ENCODE measurements at places on chromosomes 5 and 9. TPM values are rescaled to one million over a fixed set of nuclear protein-coding genes. Genes with fewer than 3 reads are reported as not detected.

DNA sequence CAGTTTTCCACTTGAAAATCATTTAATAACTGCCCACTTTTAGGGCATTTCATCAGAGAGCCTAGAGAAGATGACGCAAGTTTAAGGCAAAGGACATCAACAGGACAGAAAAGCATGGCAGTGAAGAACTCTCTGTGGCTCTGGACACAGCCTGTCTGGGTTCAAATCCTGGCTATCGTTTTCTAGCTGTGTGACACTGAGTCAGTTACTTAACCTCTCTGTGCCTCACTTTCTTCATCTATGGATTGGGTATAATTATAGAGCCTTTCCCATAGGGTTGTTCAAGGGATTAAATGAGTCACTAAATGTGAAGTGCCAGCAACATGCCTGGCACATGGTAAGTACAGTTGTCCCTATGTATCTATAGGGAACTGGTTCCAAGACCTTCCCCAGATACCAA lies 6.7 kb downstream of the MYO10 start:
- no peak for DNase-seq

DNA sequence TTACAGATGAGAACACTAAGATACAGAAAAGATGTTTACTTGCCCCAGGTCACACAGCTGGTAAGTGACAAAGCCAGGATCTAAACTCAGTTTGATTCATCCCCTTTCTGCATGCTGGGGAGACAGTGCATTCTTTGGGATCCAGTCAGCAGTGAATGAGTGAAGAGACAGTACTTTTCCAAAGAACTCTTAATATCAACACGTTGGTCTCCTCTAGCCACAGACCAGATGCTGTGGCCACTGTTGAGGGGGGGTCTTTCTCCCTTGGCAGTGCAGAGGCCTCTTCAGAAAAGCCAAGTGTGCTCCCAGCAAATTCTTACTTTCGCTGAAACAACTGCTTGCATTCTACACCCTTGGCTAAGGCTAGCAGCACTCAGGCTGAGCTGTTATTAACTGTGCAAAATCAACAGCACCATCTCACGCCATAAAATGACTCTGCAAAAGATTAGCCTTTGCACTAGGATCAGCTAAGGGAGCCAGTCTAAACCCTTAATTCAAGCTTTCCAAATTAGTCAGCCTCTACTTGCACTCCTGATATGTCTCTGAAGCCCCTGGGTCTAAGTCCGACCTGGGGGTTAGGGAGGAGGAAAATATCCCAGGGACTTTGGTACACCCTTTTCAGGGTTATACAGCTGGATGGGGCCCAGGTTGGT lies 4.8 kb upstream of the TMEM171 start:
- no peak for DNase-seq

GRCh38 chr5:82384034-82384750 lies 106.0 kb upstream of the RPS23 start:
- DNase-seq, result no peak

DNA sequence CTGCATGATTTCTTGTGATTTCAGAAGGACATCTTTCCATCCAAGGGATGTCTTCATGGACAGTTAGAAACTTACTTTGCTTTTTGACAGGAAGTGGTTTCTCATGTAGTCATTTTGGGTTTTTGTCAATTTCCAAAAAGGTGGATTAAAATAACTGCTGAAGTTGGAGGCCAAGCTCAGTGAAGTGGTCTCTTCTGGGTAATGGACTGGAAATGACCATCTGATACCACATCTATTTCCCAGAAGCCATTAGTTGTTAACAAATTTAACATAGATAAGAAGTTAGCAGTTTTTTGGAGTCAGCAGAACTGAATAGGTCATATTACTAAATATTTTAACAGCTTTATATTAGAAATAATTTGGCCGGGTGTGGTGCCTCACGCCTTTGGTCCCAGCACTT lies 86.2 kb upstream of the MYO10 start:
- no peak for DNase-seq

DNA sequence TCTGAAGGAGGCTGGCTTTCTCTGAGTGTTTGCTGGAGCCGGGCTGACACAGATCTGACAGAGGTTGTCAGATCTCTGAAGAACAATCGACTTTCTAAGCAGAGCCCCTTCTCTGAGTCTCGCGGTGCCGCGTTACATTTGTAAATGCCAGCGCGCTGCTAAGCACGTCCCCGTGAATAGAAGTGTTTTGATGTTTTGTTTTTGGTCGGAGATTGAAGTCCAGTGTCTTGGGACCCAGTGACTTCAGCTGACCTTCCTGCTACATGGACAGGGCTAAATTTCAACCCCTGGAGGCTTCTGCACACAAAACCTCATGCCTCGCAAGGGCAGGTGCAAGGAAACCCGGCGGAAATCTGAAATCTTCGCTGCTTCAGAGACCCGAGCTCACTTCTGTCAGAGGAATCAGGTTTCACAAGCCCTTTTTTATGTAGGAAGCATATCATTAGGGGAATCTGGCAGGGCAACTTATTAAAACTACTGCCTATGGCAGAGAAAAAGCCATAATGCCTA lies 27.2 kb downstream of the NEUROG1 start:
- DNase-seq, result no peak

DNA sequence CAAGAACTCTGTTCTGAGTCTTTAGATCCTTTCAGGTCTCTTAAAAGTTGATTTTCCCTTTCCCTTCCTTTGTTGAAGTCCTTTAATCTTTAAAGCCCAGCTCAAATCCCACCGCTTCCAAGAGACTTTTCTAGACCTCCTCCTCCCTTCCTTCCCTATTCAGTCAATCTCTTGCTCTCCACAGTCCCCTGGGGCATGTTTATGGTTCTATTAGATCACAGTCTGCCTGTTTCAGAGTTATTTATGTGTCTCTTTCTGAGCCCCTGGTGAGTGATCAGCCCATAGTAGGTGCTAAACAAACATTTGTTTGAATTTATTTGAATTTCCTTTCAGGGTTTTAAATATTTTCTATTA lies 7.2 kb upstream of the ARSI start:
- DNase-seq, result no peak

MAMDC4 gene
- polyA plus RNA-seq, result 6.0 TPM

DNA sequence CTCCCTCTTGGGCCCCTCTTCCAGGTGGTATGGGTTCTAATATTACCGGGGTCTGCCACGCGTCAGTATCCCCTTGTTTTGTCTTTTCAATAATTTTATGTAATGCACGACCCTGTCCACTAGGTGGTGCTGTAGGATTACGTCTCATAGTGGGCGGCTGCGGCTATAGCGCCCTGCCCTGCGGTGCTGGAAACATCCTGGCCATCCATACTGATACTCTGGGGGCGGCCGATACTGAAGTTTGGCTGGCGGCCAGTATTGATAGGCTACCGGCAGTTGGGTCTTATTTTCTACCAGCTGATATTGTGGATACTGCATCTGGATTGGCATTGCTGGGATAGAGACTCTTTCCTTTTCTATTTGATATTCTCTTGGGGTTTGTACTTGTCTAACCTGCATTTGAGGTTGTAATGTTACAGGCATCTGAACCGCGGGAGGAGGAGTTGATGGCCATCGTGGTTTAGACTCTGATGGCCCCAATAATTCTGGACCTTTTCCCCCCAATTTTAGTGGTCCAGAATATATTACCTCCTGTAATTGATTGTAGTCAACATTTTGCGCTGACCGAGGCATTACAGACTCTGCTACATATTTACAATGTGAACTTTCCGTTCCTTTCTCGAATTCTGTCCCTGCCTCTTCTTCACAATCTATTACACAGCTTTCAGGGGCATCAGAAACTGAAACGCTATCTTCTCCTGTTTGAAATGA lies 3.3 kb upstream of the TMEM141 start:
- DNase-seq, result no peak

- DNase-seq, result no peak
These were observed 477.1 kb downstream of the PDE4D start for GRCh38 chr5:59416451-59416850.

FRMD3 gene
- polyA plus RNA-seq, result 24.6 TPM

GRCh38 chr9:95791286-95791685 lies 84.2 kb upstream of the ERCC6L2 start:
- DNase-seq, result no peak

DNA sequence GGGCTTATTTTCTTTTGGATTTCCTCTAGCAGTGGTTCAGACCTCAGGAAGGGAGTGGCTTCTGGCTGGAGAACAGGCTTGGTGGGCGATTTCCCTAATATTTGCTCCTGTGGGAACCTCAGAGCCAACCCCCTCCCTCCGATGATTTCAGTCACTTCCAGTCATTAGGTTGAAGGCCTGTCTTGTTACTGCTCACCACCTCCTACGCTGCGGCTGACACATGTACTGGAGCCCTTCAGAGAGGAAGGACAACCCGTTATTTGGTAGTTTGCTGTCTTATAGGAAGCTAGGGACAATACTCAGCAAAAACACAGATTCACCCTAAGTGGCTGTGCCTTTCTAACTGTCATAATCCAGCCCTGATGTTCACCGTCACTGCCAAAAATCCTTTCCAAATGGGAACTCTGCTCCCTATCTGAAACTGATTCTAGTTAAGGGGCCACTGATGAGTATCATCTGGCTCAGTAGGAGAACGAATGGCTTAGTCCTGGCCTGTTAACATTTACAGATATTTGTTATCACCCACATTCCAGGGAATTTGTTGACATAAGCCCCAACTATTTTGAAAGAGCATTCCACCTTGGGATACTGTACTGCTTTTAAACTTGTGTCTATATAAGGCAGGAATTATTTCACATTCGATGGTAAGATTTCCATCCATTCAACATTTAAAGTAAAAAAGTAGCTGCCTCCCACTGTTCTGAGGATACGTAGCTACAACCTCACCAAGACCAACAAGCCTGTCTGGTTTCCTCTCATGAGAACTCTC lies 29.3 kb upstream of the ANKH start:
- no peak for DNase-seq

DNA sequence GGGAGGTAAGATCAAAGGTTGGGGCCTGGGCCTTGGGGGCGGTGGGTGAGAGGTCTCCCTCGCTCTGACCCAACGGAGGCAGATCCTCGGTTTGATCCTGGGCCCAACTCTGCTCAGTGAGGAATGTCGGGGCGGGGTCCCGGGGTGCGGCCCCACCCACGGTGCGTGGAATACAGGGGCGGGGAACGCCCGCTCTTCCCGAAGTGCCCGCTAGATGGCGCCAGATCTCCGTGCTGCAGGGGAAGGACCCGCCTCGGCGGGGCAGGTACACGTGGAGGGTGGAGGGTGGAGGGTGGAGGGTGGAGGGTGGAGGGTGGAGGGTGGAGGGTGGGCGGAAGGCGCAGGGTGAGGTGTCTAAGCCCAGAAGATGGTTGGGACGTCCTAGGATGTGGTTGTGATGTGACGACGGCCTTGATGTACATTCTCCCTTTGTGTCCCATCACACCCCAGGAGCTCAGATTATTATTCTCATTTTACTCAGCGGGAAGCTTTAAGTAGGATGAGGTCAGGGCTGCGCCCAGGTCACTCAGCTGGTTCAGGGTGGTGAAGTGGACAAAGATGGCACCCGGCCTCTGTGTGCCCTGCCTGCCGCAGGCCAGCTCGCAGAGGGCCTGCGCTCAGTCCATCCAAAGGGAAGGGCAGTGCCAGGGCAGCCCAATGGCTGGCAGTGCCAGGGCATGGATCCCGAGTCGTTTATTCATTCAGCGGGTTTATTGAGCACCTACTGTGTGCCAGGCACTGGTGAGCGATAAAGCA lies 9.4 kb upstream of the RPS14 start:
- peak; percentile 44 for DNase-seq

SAXO1 gene
- 0.25 TPM for polyA plus RNA-seq

IFNE gene
- polyA plus RNA-seq, result not detected

GRCh38 chr5:132428147-132428482 lies 58.6 kb downstream of the SLC22A5 start:
- no peak for DNase-seq

CFAP90 gene
- 5.6 TPM for polyA plus RNA-seq

DNA sequence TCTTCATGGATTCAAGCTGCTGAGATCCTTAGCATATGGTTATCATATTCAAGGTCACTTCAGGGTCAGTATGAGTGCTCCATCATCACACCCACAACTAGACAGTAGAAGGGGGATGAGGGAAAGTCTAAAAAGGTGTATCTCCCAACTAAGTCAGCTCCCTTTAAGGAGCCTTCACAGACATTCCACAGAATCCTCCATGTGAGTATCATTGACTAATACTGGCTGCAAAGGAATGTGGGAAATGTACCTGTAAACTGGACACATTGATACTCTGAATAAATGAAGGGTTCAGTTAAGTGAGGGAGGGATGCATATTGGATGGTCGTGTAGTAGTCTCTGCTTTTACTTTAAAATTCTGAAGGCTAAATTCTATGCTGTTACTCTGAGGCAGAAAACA lies 330.7 kb downstream of the LRRC70 start:
- DNase-seq, result no peak

GRCh38 chr9:133888809-133889491 lies 103.2 kb downstream of the VAV2 start:
- no peak for DNase-seq

SPATA31A3 gene
- polyA plus RNA-seq, result not detected
